ENCODE measurements at places on chromosomes 3 and 15.

DNA sequence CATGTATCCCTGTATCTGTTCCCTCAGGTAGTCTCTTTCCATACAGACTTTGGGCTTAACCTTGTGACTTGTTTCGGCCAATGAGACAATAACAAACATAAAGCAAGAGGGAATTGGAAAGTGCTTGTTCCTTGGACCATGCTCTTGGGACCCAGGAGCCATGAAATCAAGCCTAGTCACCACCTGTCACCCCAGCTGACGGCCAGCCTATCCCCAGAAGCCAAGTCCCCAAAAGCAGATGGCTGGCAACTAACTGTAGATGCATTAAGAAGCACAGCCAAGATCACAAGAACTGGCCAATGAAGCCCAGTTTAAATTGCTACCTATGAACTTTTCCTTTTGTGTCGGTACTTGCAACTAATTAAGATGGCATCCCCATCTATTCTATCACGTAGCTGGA lies 822.0 kb downstream of the CADM2 start:
- no peak for DNase-seq

DNA sequence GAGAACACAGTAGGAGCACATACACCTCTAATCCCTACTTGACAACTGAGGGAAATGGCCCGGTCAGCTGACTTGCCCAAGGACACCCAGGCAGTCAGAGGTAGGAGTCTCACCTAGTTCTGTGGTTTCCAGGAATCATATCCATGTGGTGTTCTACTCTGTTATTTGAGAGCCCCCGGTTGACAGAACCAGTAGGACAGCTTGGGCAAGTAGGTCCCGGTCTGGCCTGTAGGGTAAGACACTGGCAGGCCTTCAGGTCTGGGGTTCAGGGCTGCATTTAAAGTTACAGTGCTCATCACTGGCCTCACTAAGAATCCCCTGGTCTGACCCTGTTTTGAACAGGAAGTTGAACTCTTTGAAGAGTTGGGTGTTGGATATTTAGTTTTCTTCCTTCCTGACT lies 476.1 kb downstream of the SHQ1 start:
- no peak for DNase-seq

GRCh38 chr3:30630238-30631030 lies 24.0 kb downstream of the TGFBR2 start:
- no peak for DNase-seq

DNA sequence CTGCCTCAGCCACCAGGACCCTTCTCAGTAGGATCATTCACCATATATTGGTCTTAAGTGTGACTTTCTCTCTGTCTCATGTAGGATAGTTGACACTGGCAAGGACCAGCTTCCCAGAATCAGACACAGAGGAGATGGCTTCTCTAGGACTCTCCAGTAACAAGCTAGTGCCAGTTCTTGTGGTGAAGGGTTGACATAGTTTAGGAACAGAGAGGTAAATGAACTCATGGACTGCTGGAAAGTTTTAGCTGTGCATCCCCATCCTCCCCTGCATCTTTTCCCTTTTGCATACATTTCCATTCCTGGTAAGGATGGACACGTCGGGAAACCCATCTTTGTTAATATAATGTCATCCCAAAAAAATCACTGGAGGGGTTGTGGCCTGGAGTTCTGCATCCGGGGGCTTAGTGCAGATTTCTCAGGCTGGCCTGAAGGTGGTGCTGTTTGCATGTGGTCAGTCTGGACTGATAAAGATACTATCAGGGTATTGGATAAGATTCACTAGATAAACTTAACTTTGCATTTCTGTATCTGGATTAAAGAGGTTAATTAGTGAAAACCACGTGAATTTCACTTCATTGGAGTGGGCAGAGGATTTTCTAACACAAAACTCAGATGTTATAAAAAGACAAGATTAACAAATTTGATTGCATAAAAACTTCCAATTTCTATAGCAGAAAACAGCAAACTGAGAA lies 110.8 kb downstream of the TBC1D2B start:
- no peak for DNase-seq

DNA sequence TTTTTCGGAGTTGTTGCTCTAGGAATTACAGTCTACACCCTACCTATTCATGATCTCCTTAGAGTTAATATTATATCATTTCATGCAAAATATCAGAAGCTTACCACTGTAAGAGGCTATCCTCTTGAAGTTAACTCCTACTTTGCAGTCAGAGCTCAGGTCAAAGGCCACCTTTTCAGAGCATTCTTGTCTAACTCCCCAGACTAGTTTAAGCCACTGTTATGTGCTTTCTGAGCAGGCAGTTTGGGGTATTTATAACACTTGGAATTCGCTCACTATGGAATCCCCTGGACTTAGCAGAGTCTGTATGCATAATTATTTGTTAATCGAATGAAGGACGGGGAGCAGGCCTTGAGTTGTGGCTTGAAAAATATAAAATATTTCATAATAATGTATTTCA lies 21.7 kb downstream of the MED12L start:
- no peak for DNase-seq

GRCh38 chr3:34066328-34066727 lies 267.9 kb downstream of the PDCD6IP start:
- no peak for DNase-seq

GRCh38 chr3:155412904-155413303 lies 119.4 kb upstream of the STRIT1 start:
- no peak for DNase-seq

DNA sequence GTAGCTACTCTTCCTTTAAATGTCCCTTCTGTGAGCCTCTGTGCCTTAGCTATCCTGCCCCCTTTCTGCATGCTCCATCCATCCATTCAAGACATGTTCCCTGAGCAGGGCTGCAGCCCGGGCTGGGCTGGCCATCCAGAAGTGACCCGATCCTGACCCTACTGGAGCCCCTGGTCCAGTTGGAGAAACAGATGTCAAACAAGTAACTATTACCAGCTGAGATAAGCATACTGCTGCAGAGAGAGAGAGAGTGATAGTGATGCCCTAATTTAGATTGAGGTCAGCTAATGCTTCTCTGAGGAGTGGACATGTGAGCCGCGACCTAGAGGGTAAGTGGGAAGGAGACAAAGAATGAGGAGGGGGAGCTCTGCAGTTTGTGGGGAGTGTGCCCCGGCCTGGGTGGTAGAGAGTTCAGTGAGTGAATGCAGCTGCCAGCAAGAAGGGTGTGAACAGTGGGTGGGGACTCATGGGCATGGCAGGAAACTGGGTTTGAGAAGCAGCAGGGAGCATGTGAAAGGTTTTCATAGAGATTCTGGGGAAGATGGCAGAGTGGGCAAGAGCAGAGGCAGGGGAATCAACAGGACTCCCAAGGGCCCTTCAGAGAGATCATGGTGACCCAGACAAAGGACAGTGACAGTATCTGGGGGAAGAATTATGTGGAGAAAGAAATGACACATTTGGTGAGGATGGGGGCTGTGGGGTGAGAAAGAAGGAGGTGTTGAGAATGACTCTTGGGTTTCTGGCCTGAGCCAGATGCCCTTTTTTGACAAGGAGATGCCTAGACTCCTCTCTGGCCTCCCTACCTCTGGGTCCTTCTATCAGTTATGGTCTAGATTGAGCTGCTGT lies 44.9 kb downstream of the CHCHD6 start:
- DNase-seq: no peak
